ENCODE measurements at places on chromosomes 12 and 14. TPM values are rescaled to one million over a fixed set of nuclear protein-coding genes. Genes with fewer than 3 reads are reported as not detected.
A peak's percentile ranks its signal among the peaks of the same experiment; 100 is the strongest.

GRCh38 chr12:30047516-30048254 is 263.9 kb upstream of the TMTC1 start:
- no peak for DNase-seq

KRT5 gene
- total RNA-seq = 0.32 TPM

GPHB5 gene
- total RNA-seq = not detected

GRCh38 chr12:46556105-46556559 is 183.6 kb upstream of the SLC38A2 start:
- peak; percentile 99 for DNase-seq

ENDOU gene
- total RNA-seq = not detected

DNA sequence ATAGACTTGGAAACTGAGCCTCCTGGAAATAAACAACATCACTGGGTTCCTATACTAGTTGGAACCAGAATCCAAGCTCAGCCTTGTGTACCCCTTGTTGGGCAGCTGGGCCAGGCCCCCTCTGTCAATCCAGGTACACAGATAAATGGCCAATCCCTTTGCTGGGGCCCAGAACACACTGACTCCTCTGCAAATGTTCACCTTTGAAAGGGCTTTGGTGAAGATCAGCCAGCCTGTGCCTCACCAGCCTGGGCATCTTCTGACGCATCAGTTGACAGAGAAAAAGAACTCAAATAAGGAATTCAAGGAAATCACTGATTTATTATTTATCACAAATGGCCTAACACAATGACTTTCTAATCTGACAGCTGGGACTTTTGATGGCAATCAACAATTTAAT is 1090.2 kb downstream of the BCL11B start:
- DNase-seq = no peak

MYF6 gene
- total RNA-seq = not detected

GRCh38 chr12:42689699-42690098 is 100.2 kb upstream of the PRICKLE1 start:
- DNase-seq = no peak

CCDC63 gene
- total RNA-seq = not detected

DNA sequence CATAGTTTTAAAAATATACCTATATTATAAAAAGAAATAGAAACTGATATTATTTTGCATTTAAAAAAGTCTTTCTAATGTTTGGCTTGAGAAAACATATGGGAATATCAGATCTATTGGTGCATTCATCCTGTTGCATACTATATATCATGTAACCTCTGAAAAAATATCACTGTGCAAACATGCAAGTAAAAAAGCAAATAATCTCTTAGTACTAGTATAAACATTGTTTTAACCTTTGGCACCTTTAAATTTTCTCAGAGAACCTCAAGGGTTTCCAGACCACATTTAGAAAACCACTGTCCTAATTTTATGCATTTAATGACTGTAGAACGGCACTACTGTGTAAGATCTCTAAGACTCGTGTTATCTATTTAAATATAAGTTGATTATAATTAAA is 416.8 kb downstream of the LRFN5 start:
- no peak for DNase-seq

DNA sequence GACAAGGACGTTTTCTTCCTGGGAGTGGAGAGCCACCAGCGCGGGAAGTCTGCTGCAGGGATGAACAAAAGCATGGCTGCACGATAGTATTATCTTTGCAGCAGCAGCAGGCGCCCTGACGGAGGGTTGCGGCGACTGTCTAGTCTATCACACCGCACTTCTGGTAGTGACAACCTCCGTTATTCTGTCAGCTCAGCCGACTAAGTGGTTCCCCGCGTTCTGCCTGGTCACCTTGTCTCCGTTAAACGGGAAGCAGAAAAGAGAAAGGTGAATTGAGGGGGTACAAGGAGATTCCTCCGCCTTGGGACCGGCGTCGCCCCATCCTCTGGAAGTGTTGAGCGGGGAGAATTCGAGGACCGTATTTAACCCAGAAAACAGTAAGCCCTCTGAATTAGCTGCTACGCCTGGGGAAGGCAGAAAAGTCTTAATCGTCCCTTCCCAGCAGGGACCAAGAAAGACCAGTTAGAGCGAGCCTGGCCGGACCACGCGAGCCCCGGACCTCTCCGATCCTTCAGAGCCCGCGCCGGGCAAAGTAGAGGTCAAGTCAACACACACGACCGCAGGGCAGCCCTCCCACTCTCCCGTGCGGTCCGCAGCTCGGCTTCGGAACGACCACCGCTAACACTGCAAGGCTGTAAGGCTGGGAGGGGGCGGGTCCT is 536 bp upstream of the DAAM1 start:
- no peak for DNase-seq

CCDC60 gene
- not detected for total RNA-seq

GRCh38 chr12:2397356-2398045 is 344.7 kb downstream of the CACNA1C start:
- no peak for DNase-seq

VSIG10 gene
- 22.5 TPM for total RNA-seq

MUCL1 gene
- not detected for total RNA-seq

GRCh38 chr14:58626431-58626831 is 11.3 kb upstream of the DACT1 start:
- peak; percentile 7 for DNase-seq

GRCh38 chr14:63993992-63994391 is 141.2 kb downstream of the SYNE2 start:
- peak; percentile 18 for DNase-seq

AREL1 gene
- 39.0 TPM for total RNA-seq

DNA sequence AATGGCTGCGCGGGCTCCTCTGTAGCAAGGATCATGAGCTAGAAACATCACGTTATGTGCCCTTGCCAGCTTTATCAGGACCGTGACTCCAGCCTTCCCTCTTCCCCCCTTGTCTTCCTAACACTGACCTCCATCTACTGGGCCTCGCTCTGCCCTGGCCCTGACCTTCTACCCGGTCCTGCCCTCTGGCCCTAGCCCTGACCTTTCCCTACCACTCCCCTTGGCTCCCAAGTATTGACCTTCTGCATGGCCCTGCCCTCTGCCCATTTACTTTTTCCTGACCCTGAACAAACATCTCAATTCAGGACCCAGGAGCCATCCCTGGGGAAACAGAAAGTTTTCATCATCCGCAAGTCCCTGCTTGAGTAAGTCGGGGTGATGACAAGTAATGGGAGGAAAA is 2.0 kb downstream of the SOAT2 start:
- DNase-seq = no peak

TAS2R8 gene
- total RNA-seq = 0.43 TPM

ZFHX2 gene
- total RNA-seq = under 0.01 TPM

- DNase-seq = peak; percentile 95
These were observed 1.7 kb downstream of the MGST1 start for GRCh38 chr12:16349131-16349460.

DNA sequence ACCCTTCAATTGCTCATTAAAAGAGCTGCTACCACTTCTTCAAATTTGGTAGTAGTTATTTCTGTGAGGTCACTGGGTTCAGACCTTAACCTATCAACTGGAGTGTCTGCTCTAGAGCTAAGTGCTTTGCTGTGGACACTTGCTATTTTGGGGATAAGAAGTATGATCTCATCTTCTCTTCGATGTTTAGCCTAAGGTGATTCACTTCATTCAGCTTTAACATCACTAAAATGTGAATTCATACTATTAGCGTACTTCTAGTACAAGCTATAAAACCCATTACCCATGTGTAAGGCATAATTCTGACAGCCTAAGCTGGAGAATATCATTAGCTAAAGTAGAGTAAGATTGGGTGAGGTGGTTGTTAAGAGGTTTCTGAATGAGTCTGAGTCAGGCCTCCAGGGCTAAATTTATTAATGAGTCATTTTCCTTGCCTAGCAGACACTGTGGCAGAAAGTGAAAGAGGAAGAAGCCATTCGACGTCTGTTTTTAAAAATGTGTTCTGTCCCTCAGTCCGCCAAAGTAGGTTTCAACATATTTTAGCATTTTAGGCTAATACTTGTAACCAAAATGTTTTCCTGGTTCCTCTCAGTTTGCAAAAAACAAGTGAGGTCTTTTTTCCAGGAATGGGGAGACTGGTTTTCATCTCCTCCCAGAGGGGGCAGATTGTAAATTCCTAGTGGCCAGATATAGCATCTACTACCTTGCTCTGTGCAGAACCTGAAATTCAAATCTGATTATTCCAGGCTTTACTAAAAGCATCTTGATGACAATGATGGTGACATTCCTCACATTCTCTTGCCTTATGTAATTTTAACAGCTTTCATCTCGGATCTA is 103.6 kb downstream of the SSPN start:
- peak; percentile 86 for DNase-seq

DNA sequence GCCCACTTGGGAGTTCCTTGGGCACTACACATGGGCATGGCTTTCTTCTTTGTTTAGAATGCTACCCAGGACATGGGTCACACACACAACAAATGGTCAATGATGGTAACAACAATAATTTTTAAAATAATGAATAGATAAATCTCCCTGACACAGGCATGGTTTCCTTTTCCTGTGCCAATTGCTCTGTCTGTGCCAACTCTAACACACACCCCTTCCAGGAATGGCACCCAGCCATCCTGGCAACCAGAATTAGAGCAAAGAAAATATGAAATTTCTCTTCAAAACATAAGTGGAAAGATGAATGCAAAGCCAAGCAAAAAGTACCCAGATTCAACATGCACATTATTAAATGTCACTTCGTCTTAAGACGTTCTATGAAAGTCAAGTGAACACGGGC is 104.9 kb upstream of the SOX5 start:
- DNase-seq = no peak

OR8S1 gene
- total RNA-seq = not detected

GRCh38 chr12:5773550-5773949 is 171.5 kb downstream of the ANO2 start:
- DNase-seq = no peak

DNA sequence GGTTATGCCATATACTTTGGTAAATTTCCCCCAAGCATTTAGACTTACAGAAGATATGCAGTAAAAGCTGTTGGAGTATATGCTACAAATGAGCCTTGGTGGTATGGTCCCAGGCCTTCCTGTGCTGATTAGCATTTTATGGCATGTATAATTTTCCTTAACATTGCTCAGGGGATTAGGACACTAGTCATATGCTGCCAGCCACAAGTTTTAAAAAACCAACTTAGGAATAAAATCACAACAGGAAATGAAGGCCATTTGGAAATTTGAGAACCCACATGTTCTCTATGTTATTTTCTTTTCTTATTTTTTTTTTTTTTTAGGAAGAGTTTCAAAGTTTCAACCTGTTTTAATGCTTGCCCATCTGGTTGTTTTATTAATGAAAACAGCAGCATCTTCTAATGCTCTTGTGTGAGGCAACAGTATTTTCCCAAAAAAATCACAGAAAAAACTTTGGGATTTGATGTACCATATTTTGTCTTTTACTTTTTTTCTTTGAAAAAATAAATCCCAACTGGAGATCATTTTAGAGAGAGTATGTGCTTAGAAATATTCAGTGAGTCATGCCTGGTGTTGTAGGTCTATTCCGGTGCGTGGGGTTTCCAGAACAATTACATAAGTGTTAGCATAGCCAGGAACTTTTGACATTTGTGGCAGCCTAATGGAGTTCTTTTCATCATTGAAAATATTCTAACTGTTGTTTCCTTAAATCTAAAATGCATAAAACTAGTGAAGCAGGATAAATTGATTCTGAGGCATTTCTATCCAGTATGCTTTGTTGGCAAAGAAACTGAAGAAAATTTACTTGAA is 21.7 kb upstream of the DUSP6 start:
- peak; percentile 78 for DNase-seq

DDX54 gene
- 37.0 TPM for total RNA-seq

- no peak for DNase-seq
These were observed 39.7 kb upstream of the GZMB start for GRCh38 chr14:24673534-24674203.

SLC5A8 gene
- total RNA-seq = not detected

LRRC43 gene
- 1.7 TPM for total RNA-seq

DNA sequence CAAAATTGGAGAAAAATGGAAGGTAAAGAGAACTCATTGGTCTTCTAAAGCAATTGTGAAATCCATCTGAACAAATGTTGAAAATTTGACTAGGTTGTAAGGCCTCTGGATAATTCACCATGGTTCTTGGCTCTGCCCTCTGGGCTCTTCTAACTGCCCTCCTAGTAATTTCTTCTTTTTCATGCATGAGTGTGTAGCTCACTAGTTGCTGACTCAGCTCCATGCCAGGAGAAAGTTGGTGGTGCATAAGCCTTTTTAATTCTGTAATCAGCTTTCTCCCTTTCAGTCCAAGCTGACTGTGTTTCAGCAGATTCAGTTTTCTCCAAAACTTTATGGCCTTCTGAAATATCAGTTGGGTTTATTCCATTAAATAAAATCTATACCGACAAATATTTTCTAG is 877.8 kb upstream of the ATXN7L3B start:
- DNase-seq = no peak

GLS2 gene
- not detected for total RNA-seq

- DNase-seq = peak; percentile 58
These were observed 426.5 kb upstream of the OR4E1 start for GRCh38 chr14:22099942-22100763.

DCD gene
- not detected for total RNA-seq

GRCh38 chr12:57342207-57342691 is 88.6 kb downstream of the R3HDM2 start:
- peak; percentile 66 for DNase-seq

JPH4 gene
- not detected for total RNA-seq

- DNase-seq = peak; percentile 91
These were observed 105.0 kb downstream of the PPP2R5E start for GRCh38 chr14:63438065-63438757.

DNA sequence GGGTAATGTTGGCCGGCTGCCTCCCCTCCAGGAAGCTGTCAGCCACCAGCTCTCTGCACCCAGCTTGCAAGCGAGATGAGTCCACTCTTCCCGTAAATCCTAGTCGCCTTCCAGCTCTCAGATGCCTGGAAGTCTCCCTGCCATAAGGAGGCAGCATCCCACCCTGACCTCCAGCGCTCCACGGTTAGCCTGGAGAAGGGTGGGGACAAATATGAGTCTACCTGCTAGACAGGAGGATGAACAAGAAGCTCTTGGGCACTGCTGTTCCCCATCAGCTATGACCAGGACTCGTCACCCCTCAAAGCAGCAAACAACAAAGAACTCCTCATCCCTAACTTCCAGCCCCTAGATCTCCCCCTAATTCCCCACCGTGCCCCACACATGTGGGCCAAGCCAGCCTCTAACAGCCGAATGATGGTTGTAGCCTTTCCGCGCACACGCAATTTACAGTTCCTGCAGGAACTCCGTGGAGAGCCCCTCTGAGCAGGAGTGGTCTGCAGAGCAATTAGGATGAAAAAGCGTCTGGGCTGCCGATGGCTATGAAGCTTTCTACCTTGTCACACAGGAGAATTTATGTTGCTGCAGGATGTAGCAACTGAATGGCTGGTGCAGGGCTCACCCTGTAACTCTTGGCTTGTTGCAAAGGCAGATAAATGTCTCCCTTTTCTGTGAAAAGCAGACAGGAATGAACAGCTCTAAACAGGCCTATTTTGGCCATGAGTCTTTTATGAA is 181.4 kb downstream of the GLT1D1 start:
- no peak for DNase-seq

All from fibroblast of villous mesenchyme (primary cell).